ENCODE measurements at places on chromosomes 2 and 18.
A peak's percentile ranks its signal among the peaks of the same experiment; 100 is the strongest.

- peaks cover 9% of the 10 kb centered on the region for H3K4me1 ChIP-seq
- DNase-seq = no peak
- no peak overlapping the region for H3K27ac ChIP-seq
- no peak overlapping the region for H3K4me3 ChIP-seq
- no peaks in the 10 kb centered on the region for H3K36me3 ChIP-seq
These were observed 98.9 kb upstream of the LGALSL start for GRCh38 chr2:64354857-64355680.

- no peaks in the 10 kb centered on the region for H3K36me3 ChIP-seq
- H3K4me1 ChIP-seq = peaks cover 4% of the 10 kb centered on the region
- no peak overlapping the region for H3K4me3 ChIP-seq
- H3K27ac ChIP-seq = no peak overlapping the region
- no peak for DNase-seq
- no peaks in the 10 kb centered on the region for H3K27me3 ChIP-seq
These were observed 67.3 kb upstream of the SPOPL start for GRCh38 chr2:138433995-138434951.

DNA sequence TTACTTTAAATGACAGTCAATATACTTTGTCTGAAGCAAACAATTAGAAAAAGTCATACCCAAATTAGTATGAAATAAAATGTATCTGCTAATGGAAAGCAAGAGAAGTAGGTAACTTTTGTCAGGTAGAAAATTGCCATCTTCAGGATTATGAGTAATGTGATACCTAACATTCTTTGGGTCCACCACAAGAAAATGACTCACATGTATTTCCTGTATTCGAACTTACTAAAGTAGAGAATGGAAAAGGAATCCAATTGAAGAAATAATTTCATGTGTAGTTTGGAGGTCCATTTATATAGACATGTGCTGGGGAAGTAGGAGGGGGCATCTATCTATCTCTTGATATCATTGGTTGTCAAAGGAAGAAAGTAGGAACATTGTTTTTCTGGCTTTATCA is 636.2 kb upstream of the CHAC2 start:
- no peaks in the 10 kb centered on the region for H3K36me3 ChIP-seq
- no peaks in the 10 kb centered on the region for H3K4me1 ChIP-seq
- H3K27ac ChIP-seq = no peak overlapping the region
- no peaks in the 10 kb centered on the region for H3K27me3 ChIP-seq
- no peak overlapping the region for H3K4me3 ChIP-seq
- DNase-seq = no peak

DNA sequence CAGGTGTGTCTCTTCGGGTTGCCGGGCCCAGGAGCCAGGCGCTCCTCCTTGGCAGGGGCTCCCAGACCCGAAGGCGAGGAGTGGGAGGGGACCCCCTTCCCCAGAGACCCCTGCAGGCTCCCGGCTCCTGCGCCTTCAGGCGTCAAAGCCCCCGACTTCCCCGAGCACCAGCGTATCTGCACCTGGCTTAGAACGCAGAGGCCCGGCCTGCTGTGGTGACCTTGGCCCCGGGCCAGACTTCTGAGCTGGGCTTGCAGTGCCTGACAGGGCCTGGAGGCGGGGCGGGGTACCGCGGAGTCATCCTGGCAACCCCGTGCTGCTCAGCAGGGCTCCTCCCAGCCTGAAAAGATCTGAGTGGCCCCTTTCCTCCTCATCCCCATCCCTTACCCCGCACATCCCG is 27.0 kb downstream of the SKA1 start:
- no peak overlapping the region for H3K27ac ChIP-seq
- H3K4me1 ChIP-seq = no peaks in the 10 kb centered on the region
- no peak overlapping the region for H3K4me3 ChIP-seq
- H3K36me3 ChIP-seq = no peaks in the 10 kb centered on the region

GRCh38 chr2:33644215-33644614 is 45.1 kb upstream of the FAM98A start:
- DNase-seq = no peak
- H3K4me1 ChIP-seq = no peaks in the 10 kb centered on the region
- H3K36me3 ChIP-seq = no peaks in the 10 kb centered on the region
- no peaks in the 10 kb centered on the region for H3K27me3 ChIP-seq

DNA sequence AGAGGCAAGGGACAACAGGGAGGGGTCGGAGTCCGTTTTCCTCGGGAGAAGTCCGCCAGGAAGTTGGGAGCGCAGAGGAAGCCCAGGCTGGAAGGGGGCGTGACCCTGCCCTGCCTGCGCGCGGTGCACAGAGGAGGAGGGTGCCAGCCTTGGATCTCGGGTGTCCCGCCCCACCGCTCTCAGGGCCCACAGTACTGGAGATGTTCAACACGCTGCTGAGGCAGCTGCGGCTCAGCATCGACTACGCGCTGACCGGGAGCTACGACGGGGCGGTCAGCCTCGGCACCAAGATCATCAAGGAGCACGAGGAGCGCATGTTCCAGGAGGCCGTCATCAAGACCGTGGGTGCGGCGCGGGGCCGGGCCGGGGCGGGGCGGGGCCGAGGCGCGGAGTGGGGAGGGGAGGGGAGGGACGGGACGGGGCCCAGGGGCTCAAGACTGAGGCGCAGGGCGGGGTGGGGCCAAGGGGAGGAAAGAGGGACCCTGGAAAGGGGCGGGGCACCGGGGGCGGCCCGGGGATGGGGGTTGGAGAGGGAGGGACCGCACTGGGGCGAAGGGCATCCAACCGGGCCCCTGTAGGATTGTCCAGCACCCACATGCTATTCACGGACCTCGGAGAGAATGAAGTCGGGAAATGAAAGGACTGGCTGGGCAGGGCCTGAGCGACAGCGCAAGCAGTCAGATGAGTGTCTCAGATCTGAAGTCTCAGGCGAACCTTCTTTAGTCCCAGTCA is 36.6 kb downstream of the POMC start:
- peak overlapping the region; percentile 77 for H3K4me3 ChIP-seq
- H3K36me3 ChIP-seq = no peaks in the 10 kb centered on the region
- peak; percentile 70 for DNase-seq

DNA sequence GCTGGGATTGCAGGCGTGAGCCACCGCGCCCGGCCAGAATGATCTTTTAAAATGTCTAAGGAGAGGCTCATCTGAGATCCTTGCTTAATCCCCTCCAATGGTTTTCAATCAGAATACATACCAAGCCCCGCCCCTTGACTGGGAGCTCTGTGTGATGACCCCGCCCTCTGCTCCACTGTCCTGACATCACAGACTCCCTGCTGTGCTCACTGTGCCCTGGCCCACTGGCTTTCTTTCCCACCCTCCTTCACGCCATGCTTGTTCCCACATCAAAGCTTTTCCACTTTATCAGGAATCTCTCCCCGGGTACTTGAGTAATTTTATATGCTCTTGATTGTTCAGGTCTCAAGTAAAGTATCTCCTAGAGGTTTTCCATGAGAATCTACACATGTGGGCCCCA is 762.3 kb upstream of the ID2 start:
- H3K36me3 ChIP-seq = peaks cover 4% of the 10 kb centered on the region
- H3K27me3 ChIP-seq = no peaks in the 10 kb centered on the region
- H3K4me3 ChIP-seq = no peak overlapping the region

DNA sequence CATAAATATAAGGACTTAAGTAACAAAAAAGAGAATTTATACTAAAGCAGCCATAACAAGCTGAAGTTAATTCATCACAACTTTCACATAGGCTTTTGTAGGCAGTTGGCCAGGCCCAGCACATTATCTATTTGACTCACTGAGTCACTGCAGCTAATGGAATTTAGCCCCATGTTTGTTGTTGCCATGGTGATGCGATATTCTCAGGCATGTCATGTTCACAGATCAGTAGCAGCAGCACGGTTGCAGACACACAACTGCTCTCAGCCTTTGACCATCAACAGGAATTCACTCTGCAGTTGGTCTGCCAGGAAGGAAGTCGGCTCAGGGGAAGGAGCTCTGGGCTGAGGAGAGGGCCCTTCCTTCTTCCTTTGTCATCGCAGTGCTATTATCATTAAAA is 639.8 kb downstream of the TMEM182 start:
- H3K4me3 ChIP-seq = no peak overlapping the region
- H3K4me1 ChIP-seq = no peaks in the 10 kb centered on the region
- H3K36me3 ChIP-seq = no peaks in the 10 kb centered on the region
- DNase-seq = no peak
- H3K27ac ChIP-seq = no peak overlapping the region
- H3K27me3 ChIP-seq = no peaks in the 10 kb centered on the region

DNA sequence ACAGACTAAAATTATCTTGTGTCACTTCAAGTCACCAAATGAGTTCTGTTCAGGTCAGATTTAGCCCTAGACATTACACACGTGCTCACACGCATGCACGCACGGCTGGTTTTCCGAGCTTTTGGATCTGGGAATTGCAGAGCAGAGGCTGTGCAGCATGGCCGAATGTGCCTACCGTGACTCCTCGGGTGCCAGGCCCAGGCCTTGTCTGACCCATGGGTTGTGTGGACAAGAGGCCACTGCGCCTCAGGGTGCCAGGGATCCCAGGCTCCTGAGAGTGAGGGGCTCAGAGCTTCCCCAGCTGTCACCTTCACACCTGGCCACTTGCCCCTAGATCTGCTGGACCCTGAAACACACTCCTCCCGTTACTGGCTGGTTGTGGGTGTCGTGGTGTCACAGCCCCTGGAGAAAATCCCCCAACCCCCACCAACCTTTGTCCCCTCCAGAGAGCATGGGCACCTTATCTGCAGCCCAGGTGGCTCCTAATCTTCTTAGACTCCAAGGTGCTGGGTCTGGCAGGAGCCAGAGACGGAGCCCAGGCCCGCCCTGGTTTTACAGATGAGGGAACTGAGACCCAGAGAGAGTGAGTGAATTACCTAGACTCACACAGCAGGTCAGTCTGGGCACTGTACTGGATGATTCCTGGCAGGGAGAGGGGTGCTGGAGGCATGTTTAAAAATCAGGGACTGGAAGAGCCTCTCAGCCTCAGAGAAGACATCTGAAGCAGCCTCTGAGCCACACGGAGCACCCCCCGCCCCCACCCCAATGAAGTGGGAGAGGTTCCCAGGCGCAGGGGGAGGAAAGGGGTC is 56.8 kb downstream of the ATOH8 start:
- no peaks in the 10 kb centered on the region for H3K36me3 ChIP-seq
- DNase-seq = no peak
- H3K27me3 ChIP-seq = peaks cover 11% of the 10 kb centered on the region
- peaks cover 3% of the 10 kb centered on the region for H3K4me1 ChIP-seq
- no peak overlapping the region for H3K27ac ChIP-seq

DNA sequence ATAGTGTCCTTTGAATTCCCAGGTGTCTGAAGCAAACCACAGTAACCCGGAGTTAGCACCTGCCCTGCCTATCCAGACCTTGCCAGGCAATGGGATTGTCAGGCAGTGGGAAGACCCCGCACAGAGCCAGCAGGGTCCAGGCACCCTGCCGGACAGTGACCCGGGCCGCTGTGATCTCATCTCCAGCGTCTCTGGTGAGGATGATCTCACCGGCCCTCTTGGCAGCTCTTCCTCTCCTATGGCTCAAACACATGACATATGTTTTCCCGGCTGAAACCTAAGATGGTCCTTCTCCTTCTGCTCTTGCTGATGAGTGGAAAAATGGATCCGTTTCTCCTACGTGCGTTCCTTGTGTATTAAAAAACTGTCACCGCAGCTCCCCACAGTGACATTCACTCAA is 75.1 kb downstream of the ACOXL start:
- H3K27ac ChIP-seq = no peak overlapping the region
- H3K27me3 ChIP-seq = peaks cover 47% of the 10 kb centered on the region
- peaks cover 24% of the 10 kb centered on the region for H3K4me1 ChIP-seq
- peaks cover 1% of the 10 kb centered on the region for H3K36me3 ChIP-seq
- no peak for DNase-seq

- no peaks in the 10 kb centered on the region for H3K36me3 ChIP-seq
- H3K4me1 ChIP-seq = peaks cover 2% of the 10 kb centered on the region
- no peak for DNase-seq
- peaks cover 5% of the 10 kb centered on the region for H3K27me3 ChIP-seq
- H3K27ac ChIP-seq = no peak overlapping the region
These were observed 8.6 kb upstream of the ZNF24 start for GRCh38 chr18:35352778-35353177.

GRCh38 chr2:225083276-225083675 is 41.0 kb upstream of the DOCK10 start:
- no peaks in the 10 kb centered on the region for H3K36me3 ChIP-seq
- H3K27ac ChIP-seq = no peak overlapping the region
- H3K27me3 ChIP-seq = peaks cover 10% of the 10 kb centered on the region
- DNase-seq = no peak
- no peak overlapping the region for H3K4me3 ChIP-seq

- no peak for DNase-seq
- H3K27ac ChIP-seq = no peak overlapping the region
- no peaks in the 10 kb centered on the region for H3K36me3 ChIP-seq
- H3K4me3 ChIP-seq = no peak overlapping the region
- H3K27me3 ChIP-seq = peaks cover 2% of the 10 kb centered on the region
These were observed 51.3 kb downstream of the LIPG start for GRCh38 chr18:49613141-49613640.

DNA sequence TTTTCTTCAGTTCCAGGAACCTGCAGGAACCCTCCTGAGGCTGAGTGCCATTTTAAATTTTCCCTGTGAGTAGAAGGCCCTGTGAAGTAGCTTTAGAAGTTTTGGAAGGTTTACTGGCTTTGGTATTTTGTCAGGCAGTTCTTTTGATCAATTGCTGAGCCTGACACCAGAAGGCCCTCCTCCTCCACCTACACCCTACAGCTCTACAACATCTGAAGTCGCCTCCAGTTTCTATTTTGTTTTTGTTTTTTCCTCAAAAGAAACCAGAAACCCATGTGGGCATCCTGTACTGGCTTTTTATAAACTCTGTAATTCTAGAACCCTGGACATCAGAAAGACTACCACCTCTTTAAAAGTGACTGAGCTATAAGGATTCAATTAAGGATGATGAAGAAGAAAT is 153.7 kb downstream of the NRXN1 start:
- no peak overlapping the region for H3K4me3 ChIP-seq
- no peaks in the 10 kb centered on the region for H3K36me3 ChIP-seq
- DNase-seq = no peak
- H3K27me3 ChIP-seq = no peaks in the 10 kb centered on the region
- H3K27ac ChIP-seq = no peak overlapping the region
- no peaks in the 10 kb centered on the region for H3K4me1 ChIP-seq

DNA sequence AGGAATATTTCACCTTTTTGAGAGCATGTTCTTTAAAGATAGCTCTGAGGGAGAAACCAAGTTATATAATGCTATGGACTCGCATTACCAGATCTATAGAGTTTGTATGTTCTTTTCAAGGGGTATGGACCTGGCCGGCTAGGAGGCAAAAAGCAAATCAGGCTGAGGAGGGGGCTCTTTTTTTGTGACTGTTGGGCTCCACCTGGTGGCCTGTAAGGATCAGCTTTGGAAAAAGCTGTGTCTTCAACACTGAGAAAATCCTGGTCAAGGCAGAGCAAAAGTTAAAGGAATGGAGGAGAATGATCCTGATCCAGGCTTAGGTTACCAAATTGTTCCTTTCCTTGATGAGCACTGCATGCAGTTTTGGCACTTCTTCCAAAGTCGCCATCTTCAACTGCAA is 180.5 kb downstream of the DIS3L2 start:
- no peak overlapping the region for H3K27ac ChIP-seq
- H3K27me3 ChIP-seq = no peaks in the 10 kb centered on the region
- H3K4me1 ChIP-seq = peaks cover 10% of the 10 kb centered on the region
- DNase-seq = peak; percentile 68
- peaks cover 3% of the 10 kb centered on the region for H3K36me3 ChIP-seq
- H3K4me3 ChIP-seq = no peak overlapping the region
